ENCODE measurements at places on chromosomes 2 and 18.

- peaks cover 37% of the 10 kb centered on the region for H3K4me1 ChIP-seq
- DNase-seq = peak; percentile 29
- peaks cover 11% of the 10 kb centered on the region for H3K36me3 ChIP-seq
- peak overlapping the region; percentile 87 for H3K4me3 ChIP-seq
- H3K27ac ChIP-seq = peak overlapping the region; percentile 80
Observed at GRCh38 chr2:97995026-97995733, 568 bp downstream of the TMEM131 start.

- H3K36me3 ChIP-seq = peaks cover 2% of the 10 kb centered on the region
- no peak overlapping the region for H3K4me3 ChIP-seq
- no peaks in the 10 kb centered on the region for H3K27me3 ChIP-seq
- H3K27ac ChIP-seq = no peak overlapping the region
- no peak for DNase-seq
Observed at GRCh38 chr2:12284487-12284886, 432.2 kb upstream of the TRIB2 start.

DNA sequence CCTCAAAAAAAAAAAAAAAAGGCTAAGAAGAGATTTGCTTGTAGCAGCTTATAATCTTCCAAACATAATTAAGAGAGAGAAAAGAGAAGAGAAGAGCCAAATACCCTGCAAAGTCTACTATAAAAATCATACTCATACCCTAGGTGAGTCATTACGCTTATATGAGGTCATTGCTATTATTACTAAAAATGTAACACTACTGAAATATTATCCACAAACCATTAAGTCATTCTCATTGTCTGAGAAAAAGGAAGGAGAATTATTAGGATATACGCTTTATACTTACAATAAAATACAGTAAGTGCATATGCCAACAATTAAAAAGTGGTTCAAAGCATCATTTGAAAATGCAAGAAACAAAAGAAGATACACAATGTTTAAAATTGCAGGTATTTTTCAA, 66.5 kb downstream of the COLEC12 start:
- H3K27me3 ChIP-seq = peaks cover 27% of the 10 kb centered on the region
- no peaks in the 10 kb centered on the region for H3K4me1 ChIP-seq
- H3K36me3 ChIP-seq = no peaks in the 10 kb centered on the region
- no peak for DNase-seq
- no peak overlapping the region for H3K4me3 ChIP-seq

DNA sequence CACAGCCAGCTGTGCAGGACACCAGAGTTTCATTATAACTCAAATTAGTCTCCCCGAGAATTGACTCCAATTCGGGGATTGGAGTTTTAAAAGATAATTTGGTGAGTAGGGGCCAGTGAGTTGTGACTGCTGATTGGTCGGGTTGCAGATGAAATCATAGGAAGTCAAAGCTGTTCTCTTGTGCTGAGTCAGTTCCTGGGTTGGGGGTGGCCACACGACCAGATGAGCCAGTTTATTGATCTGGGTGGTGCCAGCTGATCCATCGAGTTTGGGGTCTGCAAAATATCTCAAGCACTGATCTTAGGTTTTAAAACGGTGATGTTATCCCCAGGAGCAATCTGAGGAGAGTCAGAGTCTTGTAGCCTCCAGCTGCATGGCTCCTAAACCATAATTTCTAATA, 82.7 kb upstream of the SLC66A3 start:
- no peak overlapping the region for H3K4me3 ChIP-seq
- no peak for DNase-seq
- H3K4me1 ChIP-seq = no peaks in the 10 kb centered on the region
- peaks cover 2% of the 10 kb centered on the region for H3K36me3 ChIP-seq
- H3K27ac ChIP-seq = no peak overlapping the region
- H3K27me3 ChIP-seq = peaks cover 23% of the 10 kb centered on the region

DNA sequence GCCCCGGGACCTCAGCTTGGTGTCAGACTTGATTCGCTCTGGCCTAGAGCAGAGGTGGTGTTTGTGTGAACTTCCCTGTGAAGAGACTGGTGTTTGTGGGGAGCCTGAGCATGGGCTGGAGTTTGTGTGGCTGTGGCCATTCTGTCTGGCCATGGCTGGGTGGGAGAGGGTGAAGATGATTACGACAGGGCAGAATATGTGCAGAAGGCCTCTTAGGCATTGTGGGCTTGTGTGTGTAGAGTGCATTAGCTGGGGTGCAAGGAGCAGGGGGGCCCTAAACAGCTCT, 10.5 kb downstream of the OBSL1 start:
- peaks cover 3% of the 10 kb centered on the region for H3K36me3 ChIP-seq
- DNase-seq = no peak
- no peak overlapping the region for H3K27ac ChIP-seq
- H3K4me1 ChIP-seq = no peaks in the 10 kb centered on the region

- no peak for DNase-seq
- no peaks in the 10 kb centered on the region for H3K27me3 ChIP-seq
- no peak overlapping the region for H3K4me3 ChIP-seq
- H3K27ac ChIP-seq = no peak overlapping the region
- no peaks in the 10 kb centered on the region for H3K4me1 ChIP-seq
Observed at GRCh38 chr2:63465633-63466032, 122.6 kb downstream of the WDPCP start.

DNA sequence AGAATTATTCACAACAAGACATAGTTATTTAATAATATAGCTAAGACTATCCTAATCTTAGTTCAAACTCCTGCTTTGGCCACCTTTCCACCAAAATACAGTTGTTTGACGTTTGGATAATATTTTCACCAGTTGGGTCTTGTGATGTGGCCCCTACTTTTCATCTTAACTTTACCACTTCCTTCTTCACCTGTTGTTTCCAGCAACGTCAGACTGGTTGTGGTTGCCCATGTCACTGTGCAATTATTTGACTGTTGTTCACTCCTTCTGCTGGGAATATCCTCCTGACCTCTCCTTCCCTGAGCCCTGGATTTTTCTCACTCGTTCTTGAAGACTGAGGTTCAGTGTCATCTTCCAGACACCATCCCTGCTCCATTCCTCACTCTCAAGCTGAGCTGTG, 132.2 kb upstream of the RASGRP3 start:
- H3K36me3 ChIP-seq = peaks cover 2% of the 10 kb centered on the region
- H3K4me1 ChIP-seq = peaks cover 5% of the 10 kb centered on the region
- no peak overlapping the region for H3K4me3 ChIP-seq

GRCh38 chr2:74845991-74846390, 12.1 kb downstream of the HK2 start:
- no peak for DNase-seq
- H3K27me3 ChIP-seq = peaks cover 18% of the 10 kb centered on the region
- H3K27ac ChIP-seq = no peak overlapping the region
- H3K4me1 ChIP-seq = peaks cover 44% of the 10 kb centered on the region

- no peaks in the 10 kb centered on the region for H3K4me1 ChIP-seq
- H3K27me3 ChIP-seq = no peaks in the 10 kb centered on the region
- no peaks in the 10 kb centered on the region for H3K36me3 ChIP-seq
- no peak for DNase-seq
- H3K27ac ChIP-seq = no peak overlapping the region
- no peak overlapping the region for H3K4me3 ChIP-seq
Observed at GRCh38 chr2:156065912-156066311, 266.6 kb downstream of the NR4A2 start.

- no peak overlapping the region for H3K27ac ChIP-seq
- no peak for DNase-seq
- H3K27me3 ChIP-seq = no peaks in the 10 kb centered on the region
- H3K36me3 ChIP-seq = peaks cover 4% of the 10 kb centered on the region
- no peak overlapping the region for H3K4me3 ChIP-seq
Observed at GRCh38 chr2:239224199-239224570, 176.6 kb downstream of the HDAC4 start.

DNA sequence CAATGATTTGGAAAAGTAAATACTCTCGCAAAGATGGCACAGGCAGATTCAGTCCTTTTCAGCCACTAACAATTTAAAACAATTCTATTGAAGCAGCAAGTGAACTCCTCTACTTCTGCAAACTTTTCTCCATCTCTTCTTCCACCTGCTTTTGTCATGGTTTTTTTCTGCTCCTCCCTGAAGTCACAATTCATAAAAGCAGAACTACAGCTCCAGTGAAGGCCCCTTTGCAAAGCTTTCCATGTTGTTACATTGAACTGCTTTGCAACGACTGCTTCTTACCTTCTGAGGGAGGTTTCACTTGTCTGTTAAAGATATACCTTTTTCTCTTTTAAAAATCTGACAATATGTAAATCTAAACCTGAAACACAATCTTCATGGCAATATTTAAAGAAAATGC, 3.7 kb upstream of the SERTAD2 start:
- no peak for DNase-seq
- H3K27me3 ChIP-seq = no peaks in the 10 kb centered on the region
- peaks cover 17% of the 10 kb centered on the region for H3K4me1 ChIP-seq
- no peak overlapping the region for H3K4me3 ChIP-seq
- H3K36me3 ChIP-seq = peaks cover 7% of the 10 kb centered on the region
- no peak overlapping the region for H3K27ac ChIP-seq

GRCh38 chr2:98013407-98014042, 17.8 kb upstream of the TMEM131 start:
- DNase-seq = no peak
- H3K4me3 ChIP-seq = no peak overlapping the region

- H3K27ac ChIP-seq = no peak overlapping the region
- H3K4me3 ChIP-seq = no peak overlapping the region
- no peaks in the 10 kb centered on the region for H3K27me3 ChIP-seq
- no peak for DNase-seq
- H3K4me1 ChIP-seq = no peaks in the 10 kb centered on the region
Observed at GRCh38 chr18:59554796-59555335, 142.4 kb downstream of the CCBE1 start.

DNA sequence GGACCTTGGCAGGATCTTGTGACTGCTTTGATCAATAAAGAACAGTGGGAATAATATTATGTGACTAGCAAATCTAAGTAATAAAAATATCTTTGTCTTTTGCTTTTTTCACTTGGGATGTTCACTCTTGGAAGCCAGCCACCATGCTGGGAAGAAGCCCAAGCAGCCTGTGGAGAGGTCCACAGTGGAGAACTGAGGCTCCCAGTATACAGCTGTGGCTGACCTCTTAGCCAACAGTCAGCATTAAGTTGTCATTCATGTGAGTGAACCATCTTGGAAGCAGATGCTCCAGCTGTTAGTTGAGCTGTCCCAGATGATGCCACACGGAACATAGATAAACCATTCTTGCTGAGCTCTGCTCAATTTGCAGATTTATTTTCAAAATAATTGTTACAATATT, 160.0 kb downstream of the OSR1 start:
- H3K27ac ChIP-seq = no peak overlapping the region
- H3K36me3 ChIP-seq = no peaks in the 10 kb centered on the region
- H3K4me3 ChIP-seq = no peak overlapping the region
- no peaks in the 10 kb centered on the region for H3K27me3 ChIP-seq
- H3K4me1 ChIP-seq = no peaks in the 10 kb centered on the region
- DNase-seq = no peak

DNA sequence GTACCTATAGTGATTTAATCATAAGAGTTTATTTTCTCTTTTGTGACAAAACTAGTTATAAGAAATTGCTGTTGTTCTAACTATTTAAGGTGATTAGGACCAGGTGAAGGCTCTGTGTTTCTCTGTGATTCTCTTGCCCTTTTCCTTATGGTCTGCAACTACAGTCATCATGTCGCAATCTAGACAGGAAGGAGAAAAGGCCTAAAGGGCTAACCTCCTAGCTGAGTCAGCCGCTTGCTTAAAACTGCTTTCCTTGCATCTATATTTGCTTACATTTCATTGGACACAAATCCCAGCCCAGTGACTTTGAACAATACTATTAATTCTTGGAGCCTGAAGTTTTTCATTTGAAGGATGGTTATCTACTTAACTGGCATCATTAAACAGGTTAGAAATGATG, 93.1 kb downstream of the PIK3C3 start:
- no peak overlapping the region for H3K4me3 ChIP-seq
- no peaks in the 10 kb centered on the region for H3K4me1 ChIP-seq
- no peaks in the 10 kb centered on the region for H3K27me3 ChIP-seq
- H3K27ac ChIP-seq = no peak overlapping the region
- peaks cover 21% of the 10 kb centered on the region for H3K36me3 ChIP-seq
- no peak for DNase-seq

DNA sequence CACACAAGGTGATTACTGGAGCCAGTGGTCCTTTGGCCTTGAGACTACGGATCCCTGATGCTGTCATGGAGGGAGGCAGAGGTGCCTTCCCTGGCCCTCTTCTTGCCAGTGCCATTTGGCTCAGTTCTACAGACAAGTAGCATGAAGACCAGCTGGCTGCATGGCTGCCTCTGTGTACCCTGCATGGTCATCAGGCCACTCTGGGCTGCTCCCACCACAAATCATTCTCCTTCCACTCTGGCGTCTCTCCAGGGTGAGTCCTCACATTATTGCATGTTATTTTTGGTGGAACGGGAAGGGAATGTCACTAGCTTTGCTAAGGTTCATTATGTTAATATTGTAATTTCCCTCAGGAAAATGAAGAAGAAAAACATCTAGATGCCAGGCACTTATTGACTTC, 229.8 kb downstream of the VAPA start:
- no peak overlapping the region for H3K4me3 ChIP-seq
- DNase-seq = no peak
- no peak overlapping the region for H3K27ac ChIP-seq
- H3K36me3 ChIP-seq = no peaks in the 10 kb centered on the region

DNA sequence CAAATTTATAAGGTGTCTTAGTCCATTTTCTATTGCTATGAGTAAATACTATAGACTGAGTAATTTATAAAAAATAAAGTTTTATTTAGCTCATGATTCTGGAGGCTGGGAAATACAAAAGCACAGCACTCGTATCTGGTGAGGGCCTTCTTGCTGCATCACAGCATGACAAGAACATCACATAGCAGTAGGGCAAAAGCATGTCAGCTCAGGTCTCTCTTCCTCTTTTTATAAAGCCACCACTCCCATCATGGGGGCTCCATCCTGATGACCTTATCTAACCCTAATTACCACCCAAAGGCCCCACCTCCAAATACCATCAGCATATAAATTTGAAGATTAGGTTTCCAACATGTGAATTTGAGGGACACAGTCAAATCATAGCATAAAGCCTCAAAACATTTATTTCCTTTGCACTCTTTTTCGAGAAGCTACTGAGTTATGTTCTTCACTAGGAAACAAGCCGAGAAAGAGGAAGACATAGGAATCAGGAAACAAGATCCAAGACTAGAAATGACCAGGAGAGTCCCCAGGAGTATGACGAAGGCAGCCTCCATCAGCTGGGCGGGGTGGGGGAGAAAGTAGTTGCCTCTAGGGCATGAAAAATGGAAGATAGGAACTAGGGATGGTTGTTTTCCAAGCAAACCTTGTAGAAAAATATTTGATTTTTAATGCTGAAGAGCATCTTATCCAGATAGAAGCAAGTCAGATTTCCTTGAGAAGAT, 24.1 kb upstream of the NABP1 start:
- H3K27me3 ChIP-seq = no peaks in the 10 kb centered on the region
- DNase-seq = no peak
- H3K36me3 ChIP-seq = no peaks in the 10 kb centered on the region
- no peak overlapping the region for H3K27ac ChIP-seq
- no peak overlapping the region for H3K4me3 ChIP-seq

- peaks cover 11% of the 10 kb centered on the region for H3K4me1 ChIP-seq
- peaks cover 7% of the 10 kb centered on the region for H3K27me3 ChIP-seq
- no peaks in the 10 kb centered on the region for H3K36me3 ChIP-seq
Observed at GRCh38 chr2:152028182-152028862, 70.5 kb downstream of the CACNB4 start.

All from central memory CD8-positive, alpha-beta T cell (primary cell).